ENCODE measurements at places on chromosomes 5 and 9. TPM values are rescaled to one million over a fixed set of nuclear protein-coding genes. Genes with fewer than 3 reads are reported as not detected.

The UBAP1 gene
- total RNA-seq, result 29.3 TPM

The PLAA gene
- 32.1 TPM for total RNA-seq

The PCDHB4 gene
- 0.14 TPM for total RNA-seq

The OGN gene
- total RNA-seq, result 0.57 TPM

The ZNF354C gene
- 7.7 TPM for total RNA-seq

The TAF1L gene
- total RNA-seq, result not detected

The FLT4 gene
- 0.37 TPM for total RNA-seq

The FGF18 gene
- not detected for total RNA-seq

The SPZ1 gene
- total RNA-seq, result not detected

The NME5 gene
- 1.6 TPM for total RNA-seq

The PALM2AKAP2 gene
- total RNA-seq, result 9.7 TPM

The DNAH5 gene
- 2.3 TPM for total RNA-seq

The CKMT2 gene
- total RNA-seq, result 17.4 TPM

The BBLN gene
- 26.0 TPM for total RNA-seq

The FGF1 gene
- 0.92 TPM for total RNA-seq

The SPARC gene
- 3,185 TPM for total RNA-seq

The PHF2 gene
- total RNA-seq, result 12.3 TPM

The TUSC1 gene
- total RNA-seq, result 5.0 TPM

The KIF12 gene
- not detected for total RNA-seq

The PCDHGC5 gene
- 2.6 TPM for total RNA-seq

The SIL1 gene
- 113 TPM for total RNA-seq

The GNA14 gene
- total RNA-seq, result 0.57 TPM

The DNAJA1 gene
- total RNA-seq, result 93.8 TPM

The SUSD1 gene
- 22.6 TPM for total RNA-seq

The LCN2 gene
- not detected for total RNA-seq

The POLE3 gene
- 18.8 TPM for total RNA-seq

The C5 gene
- total RNA-seq, result 4.5 TPM

The OLFML2A gene
- 6.5 TPM for total RNA-seq

The PCDHGA2 gene
- total RNA-seq, result 2.7 TPM

The PCDHGA3 gene
- 1.4 TPM for total RNA-seq

The TBC1D2 gene
- total RNA-seq, result 13.5 TPM

The NEUROG1 gene
- not detected for total RNA-seq

The NTRK2 gene
- not detected for total RNA-seq
